ENCODE measurements at places on chromosomes 6 and 20. TPM values are rescaled to one million over a fixed set of nuclear protein-coding genes. Genes with fewer than 3 reads are reported as not detected.

- DNase-seq, result no peak
These were observed 49.0 kb upstream of the TAGAP start for GRCh38 chr6:159093609-159094443.

- no peak for DNase-seq
These were observed 2.4 kb upstream of the SYCP2L start for GRCh38 chr6:10884245-10884972.

DNA sequence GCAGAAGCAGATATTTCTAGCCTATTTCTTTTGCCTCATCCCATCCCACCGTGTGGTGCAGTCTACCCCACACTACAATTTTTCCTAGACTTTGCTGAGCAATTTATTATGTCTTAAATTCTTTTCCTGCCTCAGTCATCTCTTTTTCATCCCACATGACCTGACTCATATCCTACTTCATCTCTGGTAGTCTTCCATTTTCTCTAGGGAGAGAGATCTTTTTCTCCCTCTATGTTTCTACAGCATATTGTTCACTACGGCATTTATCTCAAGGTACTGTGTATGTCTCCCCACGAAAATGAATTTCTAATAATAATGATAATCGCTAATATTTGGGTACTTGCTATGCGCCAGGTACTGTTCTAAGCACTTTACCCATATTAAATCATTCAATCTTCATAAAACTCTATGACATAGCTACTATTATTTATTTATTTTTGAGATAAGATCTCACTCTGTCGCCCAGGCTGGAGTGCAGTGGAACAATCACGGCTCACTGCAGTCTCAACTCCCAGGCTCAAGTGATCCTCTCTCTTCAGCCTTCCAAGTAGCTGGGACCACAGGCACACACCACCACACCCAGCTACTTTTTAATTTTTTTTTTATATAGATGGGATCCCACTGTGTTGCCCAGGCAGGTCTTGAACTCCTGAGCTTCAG lies 15.6 kb downstream of the PDSS2 start:
- no peak for DNase-seq

- DNase-seq, result peak; percentile 83
These were observed 126.0 kb upstream of the SLC2A12 start for GRCh38 chr6:134178161-134179044.

DNA sequence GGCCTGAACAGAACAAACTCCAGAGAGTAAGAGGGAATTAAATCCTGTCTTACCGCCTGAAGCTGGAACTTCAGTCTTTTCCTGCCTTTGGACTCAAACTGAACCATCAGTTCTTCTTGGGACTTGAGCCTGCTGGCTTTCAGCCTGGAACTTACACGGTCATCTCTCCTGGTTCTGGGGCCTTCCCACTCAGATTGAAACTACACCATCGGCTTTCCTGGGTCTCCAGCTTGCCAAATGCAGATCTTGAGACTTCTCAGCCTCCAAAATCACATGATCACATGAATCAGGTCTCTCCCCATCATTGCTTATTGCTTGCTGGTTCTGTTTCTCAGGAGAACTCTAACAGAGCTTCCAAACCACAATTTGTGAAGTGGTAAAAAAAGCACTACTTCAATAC lies 276.3 kb downstream of the KIF16B start:
- no peak for DNase-seq

DNA sequence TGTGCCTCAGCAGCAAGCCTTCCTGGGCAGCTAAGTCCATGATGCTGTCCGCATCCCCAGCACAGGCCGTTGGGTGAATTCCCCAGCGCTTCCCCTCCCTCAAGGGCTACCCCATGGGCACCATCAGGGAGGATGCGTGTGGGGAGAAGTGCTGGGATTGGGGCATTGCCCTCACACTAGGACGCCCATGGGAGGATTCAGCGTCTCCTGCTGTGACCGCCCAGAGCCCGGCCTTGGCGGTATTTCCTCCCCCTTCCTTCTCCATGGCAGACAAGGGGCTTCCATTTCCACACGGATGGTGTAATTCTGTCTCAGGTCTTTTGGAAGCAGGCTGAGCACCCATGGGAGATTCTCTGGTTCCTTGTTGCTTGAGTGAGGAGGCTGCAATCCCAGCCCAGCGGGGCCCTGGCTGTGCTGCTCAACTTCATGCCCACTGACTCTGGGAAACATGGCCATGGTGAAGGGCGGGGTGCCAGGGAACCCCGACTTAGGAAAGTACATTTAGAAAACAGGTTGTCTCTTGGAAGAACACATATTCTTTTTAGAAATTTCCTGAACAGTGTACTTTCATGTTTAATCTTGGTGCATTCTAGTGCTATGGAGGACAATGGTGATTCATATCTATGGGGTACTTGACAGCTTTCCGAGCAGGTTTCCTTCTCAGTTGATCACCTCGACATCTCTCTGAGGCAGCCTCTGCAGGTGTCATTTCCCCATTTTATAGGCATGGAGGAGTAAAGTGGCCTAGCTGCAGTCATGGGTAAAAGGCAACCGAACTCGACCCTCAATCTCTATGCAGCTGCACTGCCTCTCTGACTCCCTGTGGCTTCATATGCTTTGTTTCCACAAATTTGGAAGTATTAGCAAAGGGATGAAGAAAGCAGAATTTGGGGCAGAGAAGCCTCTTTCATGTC lies 178.2 kb upstream of the CST7 start:
- DNase-seq, result no peak

GRCh38 chr6:6714118-6714897 lies 125.8 kb downstream of the LY86 start:
- no peak for DNase-seq

- no peak for DNase-seq
These were observed 16.6 kb upstream of the MAP7 start for GRCh38 chr6:136566851-136567250.

- no peak for DNase-seq
These were observed 16.9 kb downstream of the KIAA1755 start for GRCh38 chr20:38243709-38244020.

DNA sequence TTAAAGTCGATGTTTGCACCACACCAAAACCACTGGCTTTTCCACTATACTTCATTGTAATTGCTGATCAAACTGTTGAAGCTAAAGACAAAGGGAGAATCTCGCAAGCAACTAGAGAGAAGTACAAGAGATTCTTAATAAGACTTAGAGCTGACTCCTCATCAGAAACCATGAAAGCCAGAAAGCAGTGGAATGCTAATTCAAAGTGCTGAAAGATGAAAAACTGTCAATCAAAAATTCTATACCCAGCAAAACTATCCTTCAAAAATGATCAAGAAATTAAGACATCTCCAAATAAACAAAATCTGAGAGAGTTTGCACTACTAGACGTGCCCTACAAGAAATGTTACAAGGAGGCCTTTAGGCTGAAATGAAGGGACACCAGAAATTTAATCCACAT lies 52.6 kb downstream of the CD83 start:
- DNase-seq, result no peak

DNA sequence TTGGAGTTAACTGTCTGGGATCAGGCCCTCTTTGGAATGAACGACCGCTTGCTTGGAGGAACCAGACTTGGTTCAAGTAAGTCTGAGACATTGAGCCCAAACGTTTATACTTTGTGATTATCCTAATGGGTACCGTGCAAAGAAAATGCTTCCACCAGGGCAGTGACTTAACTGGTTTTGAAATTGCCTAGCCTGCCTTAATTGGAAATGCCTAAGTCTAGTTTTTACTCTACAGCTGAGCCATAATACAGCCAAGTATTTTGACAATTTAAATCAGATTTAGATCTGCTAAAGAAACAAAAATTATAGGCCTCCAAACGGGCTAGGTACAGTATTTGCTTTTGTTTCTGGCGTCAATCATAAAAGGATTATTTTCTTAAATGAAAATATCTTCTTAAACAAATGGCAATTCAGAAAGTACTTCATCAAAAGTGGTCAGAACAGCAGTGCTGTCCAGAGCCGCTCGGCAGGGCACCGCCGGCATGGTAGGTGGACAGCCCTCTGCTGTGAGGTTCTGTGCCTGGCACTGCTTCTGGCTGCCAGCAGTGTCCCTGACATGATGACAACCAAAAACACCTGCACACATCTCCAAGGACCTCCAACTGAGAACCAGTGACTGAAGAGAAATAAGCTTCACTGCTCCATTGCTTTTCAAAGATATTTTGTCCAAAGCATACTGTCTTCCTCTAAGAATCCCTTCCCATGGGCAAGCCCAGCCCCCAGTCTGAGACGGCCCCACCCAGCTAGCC lies 55.6 kb downstream of the EZR start:
- no peak for DNase-seq

DNA sequence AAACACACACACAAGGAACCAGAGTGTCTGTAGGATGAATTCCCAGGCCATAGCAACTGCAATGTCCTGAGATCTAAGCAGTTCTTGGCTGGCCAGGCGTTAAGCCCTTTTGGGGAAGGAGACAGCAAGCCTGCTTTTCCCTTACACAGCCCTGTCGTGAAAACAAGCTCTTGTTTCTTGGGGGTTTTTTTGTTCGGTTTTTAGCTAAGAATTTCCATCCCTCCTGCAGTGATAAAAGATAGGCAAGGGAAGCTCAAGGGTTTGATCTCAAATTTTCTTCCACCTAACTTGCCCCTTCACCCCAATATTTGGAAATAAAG lies 1.5 kb downstream of the TNFRSF21 start:
- DNase-seq, result no peak

DNA sequence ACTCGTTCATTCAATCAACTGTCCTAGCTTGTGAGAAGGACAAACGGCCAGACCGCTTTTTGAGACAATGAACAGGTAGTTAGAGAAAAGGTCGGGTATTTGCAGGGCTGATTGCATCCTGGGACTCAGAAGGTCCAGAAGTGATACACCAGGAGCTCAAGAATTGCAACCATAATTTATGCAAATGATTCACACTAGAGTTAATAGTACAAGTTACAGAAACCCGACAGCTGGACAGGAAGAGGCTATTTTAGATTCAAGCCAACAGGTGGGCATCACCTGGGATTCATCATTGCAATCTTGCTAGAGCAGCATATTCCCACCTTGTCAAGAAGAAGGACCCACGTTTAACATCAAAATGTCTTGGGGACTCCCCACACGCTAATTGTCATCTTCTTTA lies 83.5 kb downstream of the TNFAIP3 start:
- no peak for DNase-seq

DNA sequence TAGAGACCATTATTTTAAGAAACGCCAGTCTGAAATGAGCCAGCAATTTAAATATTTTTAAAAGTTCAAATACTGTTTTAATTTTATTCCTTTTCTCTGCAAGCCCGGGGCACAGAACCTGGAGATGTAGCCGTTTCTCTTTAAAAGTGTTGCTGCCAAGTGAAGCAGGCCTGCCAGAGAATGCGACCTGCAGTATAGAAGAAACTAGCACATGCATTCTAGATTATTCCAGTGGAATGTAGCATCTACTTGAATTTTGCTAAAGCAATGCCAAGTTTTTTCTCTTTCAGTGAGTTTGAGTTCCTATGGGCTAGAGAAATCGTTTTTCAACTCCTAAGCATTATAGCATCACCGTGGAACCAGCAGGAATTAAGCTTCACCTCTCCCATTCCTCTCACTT lies 101.3 kb downstream of the QRSL1 start:
- no peak for DNase-seq

GRCh38 chr20:19958219-19958618 lies 58.9 kb upstream of the NAA20 start:
- no peak for DNase-seq

GRCh38 chr6:130132286-130132701 lies 90.5 kb downstream of the SAMD3 start:
- peak; percentile 66 for DNase-seq

DNA sequence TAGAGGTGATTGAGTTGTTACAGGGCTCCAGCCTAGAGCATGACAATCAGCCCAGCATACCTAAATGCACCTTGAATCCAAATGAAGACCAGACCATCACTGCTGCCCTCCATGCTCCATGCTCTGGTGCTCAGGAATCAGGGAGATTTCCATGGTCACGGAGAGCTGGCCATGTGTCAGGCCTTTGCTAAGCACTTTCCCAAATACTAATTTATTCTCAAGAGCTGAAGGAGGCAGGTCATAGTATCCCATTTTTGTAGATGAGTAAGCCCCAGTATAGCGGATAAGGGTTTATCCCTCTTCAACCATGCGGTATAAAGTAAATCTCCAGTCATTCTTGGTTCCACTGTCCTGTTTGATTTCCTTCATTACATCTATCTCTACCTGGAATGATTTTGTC lies 240.8 kb downstream of the TFAP2A start:
- DNase-seq, result no peak

DNA sequence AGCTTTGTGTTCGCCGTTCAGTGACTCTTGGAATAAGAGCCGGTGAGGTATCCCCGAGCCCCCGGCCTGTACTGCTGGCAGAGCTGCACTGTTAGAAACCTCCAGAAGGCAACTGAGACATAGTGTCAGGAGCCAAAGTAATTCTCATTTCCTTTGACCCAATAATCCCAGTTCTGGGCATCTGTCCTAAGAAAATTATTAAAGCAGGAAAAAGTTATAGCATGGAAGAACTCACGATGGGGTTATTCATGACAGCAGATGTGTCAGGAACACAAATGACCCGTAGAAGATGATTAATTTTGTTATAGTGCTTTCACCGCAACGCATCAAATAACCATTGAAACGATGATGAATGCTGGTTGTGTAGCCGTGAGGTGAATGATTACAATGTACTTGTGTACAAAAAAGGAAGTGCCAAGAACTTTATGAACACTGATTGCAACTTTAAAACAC lies 20.3 kb downstream of the CYP21A2 start:
- no peak for DNase-seq

- no peak for DNase-seq
These were observed 2.0 kb upstream of the MICA start for GRCh38 chr6:31401403-31401802.

- no peak for DNase-seq
These were observed 559.8 kb downstream of the CDH26 start for GRCh38 chr20:60518022-60518421.

DNA sequence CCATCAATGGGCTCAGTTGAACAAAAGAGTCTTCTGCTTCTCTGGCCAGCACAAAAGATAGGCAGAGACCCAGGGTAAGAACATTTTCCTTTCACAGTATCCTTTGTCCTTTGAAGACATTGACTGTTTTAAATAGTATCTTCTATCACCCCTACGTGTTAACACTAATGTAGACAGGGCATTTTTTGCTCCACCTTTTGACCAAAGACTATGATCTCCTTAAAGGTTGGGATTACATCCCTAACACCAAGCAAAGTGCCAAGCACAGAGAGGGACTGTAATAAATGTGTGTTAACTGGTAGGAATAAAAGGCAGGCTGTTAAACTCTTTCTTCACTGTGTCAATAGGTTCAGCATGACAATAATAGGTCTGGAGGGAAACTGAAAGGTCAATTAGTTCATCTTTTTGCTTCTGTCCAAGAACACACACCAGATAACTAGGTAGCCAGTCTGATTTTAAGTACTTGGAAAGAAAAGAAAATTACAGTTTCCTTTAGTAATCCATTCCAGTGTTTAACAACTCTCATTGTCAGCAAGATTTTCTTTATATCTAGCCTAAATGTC lies 63.6 kb upstream of the NOX3 start:
- DNase-seq, result no peak

The CDSN gene
- total RNA-seq, result not detected

The FNDC1 gene
- 0.89 TPM for total RNA-seq

The AVP gene
- total RNA-seq, result not detected

The HRH3 gene
- 0.09 TPM for total RNA-seq

The TOX2 gene
- total RNA-seq, result 2.9 TPM

The PRND gene
- total RNA-seq, result not detected

The SCUBE3 gene
- total RNA-seq, result 0.26 TPM
